Endodermal cell (in vitro differentiated cells): ENCODE measurements at places on chromosomes 1 and 21.

DNA sequence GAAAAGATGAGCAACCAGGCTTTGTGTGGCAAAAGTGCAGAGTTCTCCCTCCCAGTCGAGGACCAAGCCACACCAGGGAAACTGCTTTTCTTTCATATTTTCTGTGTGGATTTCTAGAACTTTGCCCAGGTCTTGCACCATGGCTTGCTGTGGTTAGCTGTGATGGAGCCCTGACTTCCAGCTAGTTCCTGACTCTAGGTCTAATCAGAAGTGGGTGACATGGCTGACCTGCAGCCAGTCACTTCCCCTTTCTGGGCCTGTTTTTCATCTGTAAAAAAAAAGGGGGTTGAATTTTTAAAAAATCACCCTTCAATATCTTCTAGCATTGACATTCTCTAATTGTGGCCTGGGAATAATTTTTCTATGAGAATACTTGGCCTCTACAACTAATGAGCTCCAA lies 491.2 kb upstream of the USP24 start:
- H3K4me3 ChIP-seq = no peak overlapping the region
- peaks cover 42% of the 10 kb centered on the region for H3K27me3 ChIP-seq
- no peaks in the 10 kb centered on the region for H3K36me3 ChIP-seq
- H3K4me1 ChIP-seq = no peaks in the 10 kb centered on the region
- DNase-seq = no peak

DNA sequence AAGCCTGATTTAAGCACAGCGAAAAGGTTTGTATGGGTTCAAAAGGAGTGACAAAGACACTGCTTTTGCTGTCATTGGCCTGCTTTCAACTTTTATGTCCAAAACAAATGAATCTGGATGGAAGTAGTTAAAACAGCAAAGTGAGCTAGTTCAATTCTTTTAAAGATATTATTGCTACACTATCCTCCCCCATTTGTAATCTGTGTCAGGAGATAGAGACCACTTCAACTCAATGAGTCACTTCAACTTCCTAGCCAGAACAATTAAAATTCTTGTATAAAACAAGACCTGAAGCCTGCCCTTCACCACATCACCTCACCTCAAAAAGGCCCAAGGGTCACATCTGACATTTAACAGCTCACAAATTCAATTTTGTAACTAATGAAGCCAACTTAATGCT lies 364.1 kb upstream of the LYPLAL1 start:
- no peaks in the 10 kb centered on the region for H3K4me1 ChIP-seq
- H3K4me3 ChIP-seq = no peak overlapping the region
- no peak overlapping the region for H3K27ac ChIP-seq

DNA sequence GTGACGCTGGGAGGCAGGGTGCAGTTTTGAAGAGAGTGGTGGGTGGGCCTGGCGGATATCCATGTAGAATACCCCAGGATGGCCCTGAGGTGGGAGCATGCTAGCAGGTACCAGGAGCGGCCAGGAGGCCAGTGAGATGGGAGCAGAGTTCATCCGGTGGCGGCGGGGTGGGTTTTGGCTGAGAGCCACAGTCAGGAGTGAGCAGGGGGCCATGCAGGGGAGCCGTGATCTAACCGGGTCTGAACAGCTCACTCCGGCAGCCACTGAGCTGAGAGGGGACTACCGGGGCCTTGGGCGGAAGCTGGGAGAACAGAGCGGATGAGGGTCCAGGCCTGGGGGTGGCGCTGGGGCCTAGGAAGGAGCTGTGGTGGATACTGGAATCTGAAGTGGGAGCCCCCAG lies 47.6 kb upstream of the LRP8 start:
- H3K27ac ChIP-seq = no peak overlapping the region
- H3K27me3 ChIP-seq = no peaks in the 10 kb centered on the region
- peak; percentile 49 for DNase-seq
- H3K36me3 ChIP-seq = no peaks in the 10 kb centered on the region
- H3K4me3 ChIP-seq = no peak overlapping the region
- H3K4me1 ChIP-seq = peaks cover 10% of the 10 kb centered on the region

DNA sequence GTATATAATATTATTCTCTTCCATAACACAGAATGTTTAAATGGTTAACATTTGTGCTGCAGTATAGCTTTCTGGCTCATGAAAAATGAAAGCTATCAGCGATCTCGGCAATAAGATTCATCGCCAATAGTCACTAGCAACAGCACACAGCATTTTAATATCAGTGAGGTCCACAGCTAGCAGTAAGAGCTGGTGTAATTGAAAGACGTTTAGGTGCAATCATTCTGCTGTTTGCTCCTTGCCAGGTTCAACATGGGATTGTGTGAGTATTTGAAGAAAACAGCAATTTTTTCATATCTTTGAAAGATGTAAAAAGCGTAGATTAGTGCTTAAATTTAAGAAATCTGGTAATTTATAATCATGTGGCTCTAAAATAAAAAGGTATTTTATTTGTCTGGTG lies 20.1 kb downstream of the PRKACB start:
- H3K4me1 ChIP-seq = no peaks in the 10 kb centered on the region
- no peak overlapping the region for H3K27ac ChIP-seq
- DNase-seq = no peak
- no peaks in the 10 kb centered on the region for H3K27me3 ChIP-seq
- H3K4me3 ChIP-seq = no peak overlapping the region
- no peaks in the 10 kb centered on the region for H3K36me3 ChIP-seq

DNA sequence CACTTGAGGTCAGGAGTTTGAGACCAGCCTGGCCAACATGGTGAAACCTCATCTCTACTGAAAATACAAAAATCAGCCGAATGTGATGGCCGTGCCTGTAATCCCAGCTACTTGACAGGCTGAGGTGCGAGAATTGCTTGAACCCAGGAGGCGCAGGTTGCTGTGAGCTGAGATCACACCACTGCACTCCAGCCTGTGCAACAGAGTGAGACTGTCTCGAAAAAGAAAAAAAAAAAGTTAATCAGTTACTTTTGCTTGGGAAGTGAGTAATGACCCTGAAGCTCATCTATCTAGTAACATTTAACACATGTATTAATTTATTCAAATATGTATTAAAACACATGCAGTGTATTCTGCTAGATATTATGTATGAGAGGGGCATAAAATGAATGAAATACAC lies 49.4 kb downstream of the ZNF326 start:
- no peak for DNase-seq
- H3K4me3 ChIP-seq = no peak overlapping the region
- peaks cover 7% of the 10 kb centered on the region for H3K4me1 ChIP-seq
- no peaks in the 10 kb centered on the region for H3K36me3 ChIP-seq
- H3K27ac ChIP-seq = no peak overlapping the region
- no peaks in the 10 kb centered on the region for H3K27me3 ChIP-seq

GRCh38 chr1:233615571-233615970 lies 1.7 kb downstream of the KCNK1 start:
- peaks cover 3% of the 10 kb centered on the region for H3K4me1 ChIP-seq
- no peak overlapping the region for H3K27ac ChIP-seq
- peak overlapping the region; percentile 95 for H3K4me3 ChIP-seq
- no peak for DNase-seq
- no peaks in the 10 kb centered on the region for H3K27me3 ChIP-seq

DNA sequence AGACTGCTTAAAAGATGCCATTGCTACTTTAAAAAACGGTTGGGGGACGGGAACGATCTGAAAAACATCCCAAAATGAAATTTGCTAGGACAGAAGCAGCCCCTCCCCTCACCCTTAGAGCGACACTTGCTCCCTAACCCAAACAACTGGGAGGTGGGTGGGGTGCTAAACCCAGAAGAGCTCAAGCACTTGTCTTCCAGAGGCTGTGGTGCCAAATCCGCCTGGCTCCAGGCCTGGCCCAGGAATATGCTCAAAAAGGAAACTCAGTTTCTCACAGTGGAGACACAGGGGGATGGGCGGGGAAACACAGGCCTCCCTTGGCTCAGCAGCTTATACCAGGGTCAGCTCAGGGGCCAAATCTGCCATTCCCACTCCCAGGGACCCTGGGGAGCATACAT lies 644 bp upstream of the PBXIP1 start:
- H3K4me1 ChIP-seq = peaks cover 19% of the 10 kb centered on the region
- peak overlapping the region; percentile 97 for H3K27ac ChIP-seq
- peak overlapping the region; percentile 94 for H3K4me3 ChIP-seq
- H3K36me3 ChIP-seq = peaks cover 17% of the 10 kb centered on the region
- peak; percentile 68 for DNase-seq

GRCh38 chr1:33667386-33668282 lies 195.2 kb downstream of the ZSCAN20 start:
- DNase-seq = no peak
- H3K27ac ChIP-seq = no peak overlapping the region
- no peak overlapping the region for H3K4me3 ChIP-seq
- no peaks in the 10 kb centered on the region for H3K4me1 ChIP-seq

- H3K4me1 ChIP-seq = no peaks in the 10 kb centered on the region
- H3K4me3 ChIP-seq = no peak overlapping the region
- H3K27me3 ChIP-seq = no peaks in the 10 kb centered on the region
- H3K36me3 ChIP-seq = no peaks in the 10 kb centered on the region
Measured at GRCh38 chr21:37028570-37028969, 22.1 kb downstream of the RIPPLY3 start.

DNA sequence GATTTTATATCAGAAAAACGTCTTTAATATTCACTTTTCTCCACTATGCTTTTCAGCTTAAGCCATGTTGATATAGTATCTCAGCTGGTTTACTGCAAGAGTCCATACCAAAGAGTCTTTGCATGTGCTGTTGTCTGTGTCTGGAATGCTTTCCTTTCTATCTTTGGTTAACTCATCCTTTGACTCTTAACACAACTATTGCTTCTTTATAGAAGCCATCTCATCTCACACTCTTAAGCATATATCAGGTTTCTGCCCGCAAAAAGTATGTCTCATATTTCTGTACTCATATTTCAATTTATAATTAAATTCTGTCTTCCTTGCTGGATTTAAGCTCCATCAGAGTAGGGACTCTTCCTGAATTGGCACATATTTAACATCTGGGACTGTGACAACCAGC lies 220.9 kb upstream of the KCNK2 start:
- DNase-seq = no peak
- H3K36me3 ChIP-seq = no peaks in the 10 kb centered on the region
- H3K4me1 ChIP-seq = no peaks in the 10 kb centered on the region
- no peak overlapping the region for H3K27ac ChIP-seq

GRCh38 chr1:59057211-59057694 lies 239.6 kb upstream of the FGGY start:
- no peaks in the 10 kb centered on the region for H3K36me3 ChIP-seq
- no peak overlapping the region for H3K4me3 ChIP-seq
- no peak overlapping the region for H3K27ac ChIP-seq
- no peaks in the 10 kb centered on the region for H3K27me3 ChIP-seq
- DNase-seq = peak; percentile 74
- H3K4me1 ChIP-seq = peaks cover 3% of the 10 kb centered on the region

DNA sequence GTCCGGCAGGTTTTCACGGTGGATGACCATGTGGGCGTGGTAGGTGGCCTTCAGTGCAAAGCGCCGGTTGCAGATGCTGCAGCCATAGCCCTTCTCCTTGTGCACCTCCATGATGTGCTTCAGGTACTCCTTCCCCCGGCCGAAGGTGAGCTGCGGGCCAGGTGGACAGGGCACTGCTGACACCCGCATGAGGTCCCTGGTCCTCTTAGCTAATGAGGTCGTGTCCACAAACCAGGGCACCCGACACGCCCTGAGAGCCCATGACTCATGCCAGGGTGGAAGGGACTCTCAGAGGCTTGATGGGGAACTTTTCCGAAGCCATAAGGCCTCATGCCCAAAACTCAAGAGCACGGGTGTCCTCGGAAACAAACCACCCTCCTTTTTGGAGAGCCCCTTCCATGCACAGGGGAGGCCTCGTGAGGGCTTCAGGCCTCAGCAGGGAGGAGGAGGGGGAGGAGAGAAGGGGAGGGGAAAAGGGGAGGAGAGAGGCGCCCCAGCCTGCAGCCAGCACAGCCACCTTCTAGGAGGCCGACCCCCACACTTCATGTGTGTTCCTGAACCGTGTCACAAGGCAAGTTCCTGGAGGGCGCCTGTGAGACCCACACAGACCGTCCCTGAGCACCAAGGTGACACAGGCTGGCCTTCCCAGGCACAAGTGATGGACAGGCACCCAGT lies 54.4 kb upstream of the RIPK4 start:
- no peaks in the 10 kb centered on the region for H3K4me1 ChIP-seq
- no peaks in the 10 kb centered on the region for H3K27me3 ChIP-seq
- H3K27ac ChIP-seq = no peak overlapping the region
- H3K36me3 ChIP-seq = peaks cover 8% of the 10 kb centered on the region
- DNase-seq = no peak

GRCh38 chr1:113928187-113928930 lies 765 bp upstream of the HIPK1 start:
- H3K27ac ChIP-seq = no peak overlapping the region
- no peaks in the 10 kb centered on the region for H3K36me3 ChIP-seq
- H3K4me1 ChIP-seq = peaks cover 8% of the 10 kb centered on the region
- peak overlapping the region; percentile 90 for H3K4me3 ChIP-seq

DNA sequence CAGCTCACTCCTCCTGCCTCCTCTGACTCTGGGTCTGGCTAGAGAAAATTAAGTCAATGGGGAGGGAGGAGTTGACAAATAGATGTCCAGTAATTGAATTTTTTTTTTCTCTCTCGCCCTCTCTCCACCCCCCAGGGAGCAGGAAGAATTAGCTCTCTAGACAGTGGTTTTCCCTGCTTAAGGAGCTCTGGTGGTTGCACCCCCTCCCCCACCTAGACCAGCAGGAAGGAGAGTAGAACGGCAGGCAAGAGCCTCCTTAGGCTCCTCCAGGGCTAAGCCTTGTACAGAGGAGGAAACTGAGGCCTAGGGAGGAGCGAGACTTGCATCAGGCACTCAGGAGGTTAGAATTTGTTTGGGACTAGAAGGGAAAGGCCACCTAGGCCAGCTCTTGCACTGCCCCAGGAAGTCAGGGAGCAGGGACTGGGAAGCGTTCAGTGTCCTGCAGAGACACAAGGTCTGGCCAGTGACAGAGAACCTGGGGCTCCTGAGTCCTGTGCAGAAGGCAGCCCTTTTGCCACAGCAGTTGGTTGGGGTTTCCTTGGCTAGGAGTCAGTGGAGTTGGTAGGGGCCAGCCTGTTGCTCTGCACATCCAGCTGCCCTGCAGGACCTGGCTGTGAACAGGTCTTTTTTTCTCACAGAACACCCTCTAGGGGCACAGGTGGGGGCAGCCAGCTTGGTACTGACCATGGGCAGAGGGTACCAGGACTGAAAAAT lies 49.5 kb upstream of the ACOT11 start:
- DNase-seq = peak; percentile 65
- H3K36me3 ChIP-seq = no peaks in the 10 kb centered on the region
- peaks cover 4% of the 10 kb centered on the region for H3K4me1 ChIP-seq
- peak overlapping the region; percentile 4 for H3K4me3 ChIP-seq

- H3K27ac ChIP-seq = no peak overlapping the region
- DNase-seq = no peak
- H3K4me1 ChIP-seq = no peaks in the 10 kb centered on the region
Measured at GRCh38 chr21:45225041-45225740, 62.5 kb downstream of the POFUT2 start.

- peak; percentile 98 for DNase-seq
- no peaks in the 10 kb centered on the region for H3K36me3 ChIP-seq
- peak overlapping the region; percentile 58 for H3K27ac ChIP-seq
- H3K27me3 ChIP-seq = peaks cover 19% of the 10 kb centered on the region
Measured at GRCh38 chr1:202861420-202862132, 27.4 kb downstream of the RABIF start.

DNA sequence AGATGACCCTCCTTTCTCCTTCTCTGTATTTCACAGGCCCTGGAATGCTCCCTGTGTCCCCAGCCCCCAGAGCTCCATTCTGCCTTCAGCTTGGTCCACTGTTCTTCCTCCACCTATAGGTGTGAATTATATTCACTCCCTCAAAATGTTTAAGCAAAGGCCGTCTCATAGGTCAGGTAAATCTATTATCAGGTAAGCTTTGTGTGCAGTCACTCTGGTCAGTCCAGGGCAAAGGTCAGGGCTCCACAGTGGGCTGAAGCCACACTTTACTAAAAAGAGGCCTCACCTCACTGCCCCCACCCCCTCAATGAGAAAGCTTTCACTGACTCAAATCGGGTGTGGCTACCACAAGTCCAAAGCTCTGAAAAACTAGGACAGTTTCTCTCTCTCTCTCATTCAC lies 65.9 kb downstream of the DNTTIP2 start:
- H3K4me1 ChIP-seq = peaks cover 34% of the 10 kb centered on the region
- no peak overlapping the region for H3K27ac ChIP-seq
- no peak for DNase-seq
- no peaks in the 10 kb centered on the region for H3K36me3 ChIP-seq
- H3K4me3 ChIP-seq = no peak overlapping the region
